ENCODE measurements at places on chromosomes 1 and 21.

- DNase-seq = no peak
Observed at GRCh38 chr1:31702836-31703404, 897 bp downstream of the COL16A1 start.

DNA sequence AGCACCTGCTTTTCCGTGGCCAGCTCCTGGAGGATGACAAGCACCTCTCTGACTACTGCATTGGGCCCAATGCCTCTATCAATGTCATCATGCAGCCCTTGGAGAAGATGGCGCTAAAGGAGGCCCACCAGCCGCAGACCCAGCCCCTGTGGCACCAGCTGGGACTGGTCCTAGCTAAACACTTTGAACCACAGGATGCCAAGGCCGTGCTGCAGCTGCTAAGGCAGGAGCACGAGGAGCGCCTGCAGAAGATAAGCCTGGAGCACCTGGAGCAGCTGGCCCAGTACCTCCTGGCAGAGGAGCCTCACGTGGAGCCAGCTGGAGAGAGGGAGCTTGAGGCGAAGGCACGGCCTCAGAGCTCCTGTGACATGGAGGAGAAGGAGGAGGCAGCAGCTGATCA, 413 bp downstream of the UBL4B start:
- DNase-seq = no peak

GRCh38 chr1:67850151-67850551, 16.9 kb upstream of the GNG12 start:
- DNase-seq = no peak

DNA sequence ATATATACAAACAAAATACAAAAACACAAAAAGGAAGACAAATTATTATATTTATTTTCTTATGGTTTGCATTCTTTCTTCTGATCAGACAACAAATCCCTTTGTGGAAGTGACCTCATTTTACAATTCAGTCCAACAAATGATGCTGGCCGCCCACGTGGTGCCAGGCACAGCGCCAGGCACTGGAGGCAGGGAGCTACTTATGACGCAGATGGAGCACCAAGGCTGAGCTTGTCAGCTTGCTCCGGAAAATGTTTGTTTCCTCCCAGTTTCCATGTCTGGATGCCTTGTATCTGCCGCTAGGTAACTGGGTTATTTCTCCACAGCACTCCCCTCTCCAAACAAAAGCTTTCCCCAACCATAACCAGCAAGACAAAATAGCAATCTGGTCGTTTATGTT, 30.7 kb upstream of the CD34 start:
- no peak for DNase-seq

DNA sequence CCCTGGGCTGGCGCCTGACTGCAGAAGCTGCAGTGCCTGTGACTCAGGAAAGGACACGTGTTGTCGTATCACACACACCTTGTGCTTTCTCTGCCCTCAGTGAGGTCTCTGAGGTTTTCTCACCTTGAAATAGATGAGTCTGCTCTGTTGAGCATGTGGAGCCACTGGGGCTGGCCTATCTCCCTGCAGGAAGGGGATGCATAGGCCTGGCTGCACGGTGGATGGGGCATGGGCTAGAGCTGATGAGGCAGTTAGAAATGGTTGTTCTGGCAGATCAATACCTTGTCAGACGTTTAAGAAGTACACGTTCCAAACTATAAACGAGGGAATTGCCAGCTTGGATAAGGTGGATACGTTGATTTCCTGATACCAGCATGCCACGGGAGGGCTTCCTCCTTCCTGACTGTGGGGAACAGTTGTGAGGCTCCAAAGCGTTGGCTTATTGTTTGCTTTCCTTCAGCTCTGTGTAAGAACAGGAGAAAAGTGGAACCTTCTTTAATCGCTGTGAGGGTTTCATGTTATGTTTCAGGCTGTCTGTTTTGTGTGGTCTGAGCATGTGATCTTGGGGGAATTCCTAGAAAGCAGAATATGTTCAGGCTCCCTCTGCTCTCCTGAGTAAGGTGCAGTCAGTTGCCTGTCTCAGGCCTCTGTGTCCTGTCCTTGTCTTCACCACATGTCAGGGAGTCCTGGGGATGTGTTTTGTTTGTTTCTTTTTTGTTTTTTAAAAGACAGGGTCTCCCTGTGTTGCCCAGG, 44.8 kb downstream of the PCNT start:
- DNase-seq = peak; percentile 29

DNA sequence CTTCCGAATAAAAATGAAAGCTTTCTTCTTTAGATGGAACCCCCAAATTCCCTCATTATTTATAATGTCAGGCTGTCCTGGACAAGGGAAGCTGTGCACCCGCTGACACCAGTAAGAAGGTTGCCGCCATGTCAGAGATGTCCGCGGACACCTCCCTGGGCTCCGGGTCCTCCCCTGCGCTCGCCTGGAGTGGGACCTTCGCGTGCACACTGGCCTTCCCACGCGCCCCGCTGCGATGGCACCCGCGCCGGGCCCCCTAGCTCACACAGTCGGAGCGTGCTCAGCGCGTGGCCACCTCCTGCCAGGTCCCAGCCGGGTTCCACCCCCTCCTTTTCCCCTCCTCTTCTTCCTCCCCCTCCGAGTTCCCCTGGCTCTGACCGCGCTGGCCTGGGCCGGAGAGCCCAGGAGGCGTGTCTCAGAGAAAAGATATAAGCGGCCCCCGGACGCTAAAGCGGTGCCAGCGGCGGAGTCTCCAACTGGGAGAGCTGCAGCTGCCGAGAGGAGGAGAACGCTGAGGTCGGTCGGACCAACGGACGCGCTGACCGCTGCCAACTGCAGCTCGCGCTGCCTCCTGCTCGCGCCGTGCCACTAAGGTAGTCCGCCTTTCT, at the start of gene G0S2:
Gene G0S2, plus strand, starts transcription at position 456 of the 608 bp plus-strand sequence. CDS start 273 bp downstream, outside the sequence.
- DNase-seq = no peak

DNA sequence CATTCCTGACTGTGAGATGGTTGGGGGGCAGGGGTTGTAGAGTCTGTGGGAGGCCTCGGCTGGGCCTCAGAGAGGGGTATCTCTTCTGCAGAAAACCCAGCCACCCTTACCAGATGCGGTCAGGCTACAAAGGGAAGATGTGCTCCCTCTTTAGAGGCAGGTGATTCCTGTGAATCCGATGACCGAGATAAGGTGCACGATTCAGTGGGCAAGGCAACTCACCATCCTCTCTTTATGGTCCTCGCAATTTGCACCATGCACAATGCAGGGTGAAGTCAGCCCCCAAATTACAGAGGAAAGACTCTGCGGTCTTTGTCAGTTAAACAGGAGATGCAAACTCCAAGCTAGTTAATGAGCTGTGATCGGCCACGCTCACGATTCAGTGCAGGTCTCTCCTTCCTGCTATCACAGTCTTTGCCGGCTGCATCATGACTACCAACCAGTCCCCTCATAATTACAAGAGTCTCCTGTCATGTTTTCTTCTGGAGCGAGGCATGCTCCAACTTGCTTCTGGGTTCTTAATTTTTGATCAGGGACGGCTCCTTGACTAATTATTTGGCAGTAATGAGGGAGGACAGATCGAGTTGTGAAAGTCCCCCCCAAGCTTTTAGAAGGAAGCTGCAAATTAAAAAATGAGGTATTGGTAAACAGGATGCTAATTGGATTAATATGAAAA, 12.5 kb downstream of the TP73 start:
- no peak for DNase-seq

DNA sequence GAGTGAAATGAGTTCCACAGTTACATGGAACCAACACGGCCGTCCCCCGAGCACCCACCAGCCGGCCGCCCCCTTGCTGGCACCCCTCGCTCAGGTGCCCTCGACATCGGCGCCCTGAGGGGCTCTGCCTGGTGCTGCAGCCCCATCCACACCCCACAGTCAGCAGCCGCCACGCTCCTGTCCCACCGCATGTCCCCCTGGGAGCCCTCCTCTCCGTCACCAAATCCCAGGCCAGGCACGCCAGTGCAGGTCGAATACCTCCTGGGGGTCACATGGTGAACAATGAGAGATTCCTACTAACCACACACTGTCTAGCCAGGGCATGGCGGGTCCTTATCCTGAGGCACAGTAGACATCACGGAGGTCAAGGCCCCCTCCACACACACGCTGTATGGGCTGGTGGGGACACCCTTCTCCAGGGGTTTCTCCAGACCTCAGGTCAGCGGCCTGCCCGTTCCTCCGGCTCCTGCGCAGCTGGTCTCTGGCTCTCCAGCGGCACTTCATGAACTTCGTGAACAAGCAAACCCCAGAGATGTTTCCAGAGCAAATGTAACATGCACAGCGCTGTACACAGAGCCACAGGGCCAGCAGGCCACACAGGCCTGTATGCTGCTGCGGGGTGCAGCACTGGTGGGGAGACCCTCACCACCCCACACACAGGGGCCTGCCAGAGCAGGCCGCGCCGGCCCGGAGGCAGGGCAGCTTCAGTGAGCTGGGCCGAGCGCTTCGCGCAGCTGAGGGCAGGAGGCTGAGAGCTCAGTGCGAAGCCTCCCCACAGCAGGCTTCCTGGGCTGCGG, 21.8 kb downstream of the POFUT2 start:
- DNase-seq = no peak

DNA sequence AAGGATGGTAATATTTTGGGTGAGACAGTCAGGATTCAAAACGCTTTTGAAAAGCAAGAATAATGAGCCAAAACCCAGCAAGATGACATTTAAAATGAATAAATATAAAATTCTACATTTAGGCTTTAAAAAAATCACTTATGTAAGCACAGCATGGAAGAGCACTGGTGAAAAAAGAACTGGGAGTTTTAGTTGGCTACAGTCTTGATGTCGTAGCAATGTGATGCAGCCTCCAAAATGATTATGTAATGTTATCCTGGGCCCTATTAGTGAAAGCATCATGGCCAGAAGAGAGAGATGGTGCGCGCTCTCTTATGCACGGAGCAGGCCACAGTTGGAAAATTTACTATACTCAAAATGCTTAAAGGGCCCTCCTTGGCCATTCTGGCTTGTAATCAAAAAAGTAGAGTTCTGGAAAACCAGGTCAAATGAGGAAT, 5.1 kb downstream of the KCNJ9 start:
- DNase-seq = no peak

- DNase-seq = no peak
Observed at GRCh38 chr21:29144736-29145353, 14.4 kb downstream of the MAP3K7CL start.

GRCh38 chr1:64121766-64122385, 81.5 kb upstream of the UBE2U start:
- no peak for DNase-seq

DNA sequence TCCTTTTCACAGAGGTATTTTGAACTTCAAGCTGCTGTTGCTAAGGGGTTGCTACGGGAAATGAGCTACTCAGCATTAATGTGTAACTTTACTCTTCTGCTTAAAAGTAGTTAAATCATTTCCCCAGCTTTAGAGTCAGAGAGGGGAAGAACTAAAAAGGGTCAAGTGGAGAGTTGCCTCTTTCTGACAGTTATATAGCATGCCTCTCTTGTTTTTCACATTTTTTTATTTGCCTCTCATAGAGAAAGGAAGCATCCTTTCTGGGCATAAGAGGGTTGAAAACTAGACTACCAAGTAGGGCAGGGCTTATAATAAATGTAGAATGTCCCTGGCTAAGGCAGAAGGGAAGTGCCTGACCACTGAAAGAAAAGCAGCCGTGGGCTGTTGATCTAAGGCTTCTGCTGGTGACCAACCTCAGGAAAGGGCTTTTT, 10.1 kb upstream of the ELAVL4 start:
- DNase-seq = no peak

GRCh38 chr1:52852854-52853253, 10.3 kb downstream of the ZYG11A start:
- no peak for DNase-seq

- DNase-seq = peak; percentile 59
Observed at GRCh38 chr1:206470692-206471414, 577 bp downstream of the IKBKE start.

DNA sequence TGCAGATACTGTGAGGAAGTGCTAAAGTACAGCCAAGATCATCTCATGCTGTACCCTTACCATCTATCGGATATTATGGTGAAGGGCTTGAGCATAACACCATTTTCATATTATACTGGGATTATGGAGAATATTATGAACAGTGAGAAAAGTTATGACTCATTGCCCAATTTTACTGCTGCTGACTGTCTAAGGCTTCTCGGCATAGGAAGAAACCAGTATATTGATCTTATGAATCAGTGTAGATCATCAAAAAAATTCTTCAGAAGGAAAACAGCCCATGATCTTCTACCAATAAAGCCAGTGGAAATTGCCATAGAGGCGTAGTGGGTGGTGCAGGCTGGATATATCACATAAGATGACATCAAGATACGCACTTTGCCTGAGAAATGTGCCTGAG, 47.7 kb downstream of the PPIAL4G start:
- DNase-seq = no peak

DNA sequence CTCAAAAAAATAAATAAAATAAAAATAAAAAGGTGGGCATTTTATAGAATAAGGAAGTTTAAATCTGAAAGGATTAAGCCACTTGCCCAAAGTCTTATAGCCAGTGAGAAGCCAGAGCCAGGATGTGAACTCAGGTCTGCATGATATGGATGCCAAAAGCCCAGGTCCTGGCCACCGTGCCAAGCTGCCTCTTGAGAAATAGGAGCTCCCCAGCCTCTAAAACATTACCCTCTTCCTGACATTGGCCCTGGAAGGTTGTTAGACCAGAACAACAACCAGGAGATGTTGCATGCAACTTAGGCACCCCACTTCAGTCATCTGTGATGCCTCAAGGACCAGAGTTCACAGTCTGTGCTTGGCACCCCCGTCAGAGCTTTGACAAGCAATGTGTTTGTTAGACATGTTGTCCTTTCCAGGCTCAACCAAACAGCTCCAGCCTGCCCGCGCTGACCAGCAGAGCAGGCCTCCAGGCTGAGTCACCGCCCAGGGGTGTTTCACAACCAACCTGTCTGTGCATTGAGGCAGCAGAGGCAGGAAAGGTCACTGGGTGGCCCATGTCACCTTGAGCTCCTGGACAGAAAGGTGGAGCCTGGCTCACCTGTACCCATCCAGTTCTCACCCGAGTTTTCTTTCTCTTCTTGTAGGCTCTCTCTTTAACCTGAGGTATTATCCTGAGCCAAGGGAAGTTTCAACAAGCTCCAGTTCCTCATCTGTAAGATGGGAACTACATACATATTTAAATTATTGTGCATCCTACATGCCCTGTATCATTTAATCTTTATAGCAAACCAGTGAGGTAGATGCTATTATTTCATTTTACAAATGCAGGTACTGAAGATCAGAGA, 14.9 kb upstream of the MED18 start:
- DNase-seq = no peak

- no peak for DNase-seq
Observed at GRCh38 chr1:180636138-180636537, 4.3 kb downstream of the XPR1 start.

GRCh38 chr1:31618916-31619846, 1.7 kb downstream of the HCRTR1 start:
- DNase-seq = no peak

DNA sequence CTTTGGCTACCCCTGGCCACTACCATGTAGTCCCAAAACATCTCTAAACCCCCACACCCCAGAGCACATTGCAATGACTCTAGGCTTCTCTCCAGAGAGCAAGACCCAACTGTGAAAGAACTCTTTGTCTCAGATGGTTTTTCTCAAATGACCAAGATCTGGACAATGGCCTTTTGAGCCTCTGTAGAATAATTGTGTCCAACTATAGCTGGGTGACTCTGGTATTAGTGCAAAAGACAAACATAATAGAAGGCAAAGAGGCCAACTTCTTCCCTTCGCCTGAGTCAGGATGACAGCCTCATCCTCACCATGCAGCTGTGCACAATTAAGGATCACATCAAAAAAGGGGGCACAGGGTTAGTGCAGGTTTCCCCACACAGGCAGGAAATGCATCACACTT, 139.6 kb downstream of the BRINP2 start:
- no peak for DNase-seq

GRCh38 chr1:151145304-151146071, 943 bp downstream of the SEMA6C start:
- DNase-seq = no peak

Data from CD4-positive, alpha-beta T cell treated with Interleukin-6 at 100 ng/mL for 8 hours (primary cell).